Activated CD4-positive, alpha-beta memory T cell treated with anti-CD3 and anti-CD28 coated beads for 36 hours (primary cell): ENCODE measurements at places on chromosomes 6 and 20.

GRCh38 chr6:14276667-14277404, 159.3 kb downstream of the CD83 start:
- peaks cover 39% of the 10 kb centered on the region for H3K4me1 ChIP-seq
- no peaks in the 10 kb centered on the region for H3K36me3 ChIP-seq
- no peak overlapping the region for H3K4me3 ChIP-seq
- H3K27ac ChIP-seq, result peak overlapping the region; percentile 85

DNA sequence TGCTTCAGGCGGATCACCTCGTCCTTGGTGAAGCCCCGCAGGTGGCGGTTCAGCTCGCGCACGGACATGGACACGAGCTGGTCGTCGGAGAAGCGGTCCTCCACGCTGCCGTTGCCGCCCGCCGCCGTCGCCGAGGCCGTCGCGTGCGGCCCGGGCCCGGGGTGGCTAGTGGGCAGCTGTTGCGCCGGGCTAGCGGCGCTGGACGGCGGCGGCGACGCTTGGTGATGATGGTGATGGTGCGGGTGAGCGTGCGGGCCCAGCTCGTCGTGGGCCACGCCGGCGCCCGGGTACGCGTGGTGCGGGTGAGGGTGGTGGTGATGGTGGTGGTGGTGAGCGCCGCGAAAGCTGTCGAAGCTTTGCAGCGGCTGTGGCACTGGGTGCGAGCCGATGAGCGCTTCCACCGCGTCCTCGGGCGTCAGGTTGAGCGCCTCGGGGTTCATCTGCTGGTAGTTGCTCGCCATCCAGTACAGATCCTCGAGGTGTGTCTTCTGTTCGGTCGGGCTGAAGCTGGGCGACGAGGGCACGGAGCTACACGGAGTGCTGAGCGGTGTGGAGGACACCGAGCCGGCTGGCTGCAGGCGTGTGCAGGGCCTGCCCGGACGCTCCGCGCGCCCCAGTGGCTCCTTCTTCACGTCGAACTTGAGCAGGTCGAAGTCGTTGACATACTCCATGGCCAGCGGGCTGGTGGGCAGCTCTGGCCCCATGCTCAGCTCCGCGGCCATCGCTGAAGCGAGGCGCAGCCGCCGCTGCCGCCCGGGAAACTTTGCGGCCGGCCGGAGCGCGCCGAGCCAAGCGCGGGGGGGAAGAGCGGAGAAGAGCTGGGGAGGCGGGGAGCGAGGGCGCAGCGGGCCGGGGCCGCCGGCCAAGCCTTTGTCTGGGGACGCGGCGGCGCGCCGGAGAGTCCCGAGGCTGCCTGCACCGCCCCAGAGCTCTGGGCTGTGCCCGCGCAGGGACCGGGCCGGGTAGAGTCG, 622 bp downstream of the MAFB start:
- DNase-seq, result no peak
- H3K27me3 ChIP-seq, result peaks cover 80% of the 10 kb centered on the region
- peaks cover 13% of the 10 kb centered on the region for H3K4me1 ChIP-seq
- no peak overlapping the region for H3K27ac ChIP-seq

- H3K4me3 ChIP-seq, result no peak overlapping the region
- DNase-seq, result no peak
- no peaks in the 10 kb centered on the region for H3K27me3 ChIP-seq
- H3K36me3 ChIP-seq, result peaks cover 36% of the 10 kb centered on the region
- H3K4me1 ChIP-seq, result peaks cover 50% of the 10 kb centered on the region
Measured at GRCh38 chr6:516213-516612, 124.7 kb downstream of the IRF4 start.

GRCh38 chr6:116136933-116137340, 11.0 kb upstream of the COL10A1 start:
- H3K4me1 ChIP-seq, result peaks cover 11% of the 10 kb centered on the region
- DNase-seq, result peak; percentile 48
- H3K27ac ChIP-seq, result no peak overlapping the region
- no peaks in the 10 kb centered on the region for H3K27me3 ChIP-seq
- no peak overlapping the region for H3K4me3 ChIP-seq
- H3K36me3 ChIP-seq, result peaks cover 10% of the 10 kb centered on the region

DNA sequence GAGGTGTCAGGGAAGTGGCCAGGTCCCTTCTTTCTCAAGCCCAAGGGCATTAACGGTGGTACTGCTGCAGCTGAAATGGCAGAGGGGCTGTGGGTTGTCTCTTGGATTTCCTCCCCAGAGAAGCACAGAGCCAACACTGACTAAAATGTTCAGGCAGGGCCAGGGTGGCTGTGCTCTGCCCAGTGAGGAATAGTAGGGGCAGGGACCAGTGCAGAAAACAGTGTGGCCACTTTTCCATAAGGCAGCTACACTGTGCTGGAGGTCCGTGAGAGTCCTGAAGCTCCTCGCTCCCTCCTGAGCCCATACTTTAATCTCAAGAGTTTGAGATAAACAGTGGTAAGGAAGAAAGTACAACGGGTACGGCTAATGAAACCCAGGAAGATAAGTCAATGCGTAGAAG, 4.5 kb downstream of the LPA start:
- no peak overlapping the region for H3K27ac ChIP-seq
- H3K36me3 ChIP-seq, result no peaks in the 10 kb centered on the region
- no peak for DNase-seq
- peaks cover 6% of the 10 kb centered on the region for H3K27me3 ChIP-seq
- H3K4me1 ChIP-seq, result no peaks in the 10 kb centered on the region

- H3K27ac ChIP-seq, result no peak overlapping the region
- peaks cover 39% of the 10 kb centered on the region for H3K27me3 ChIP-seq
- H3K4me1 ChIP-seq, result no peaks in the 10 kb centered on the region
- H3K36me3 ChIP-seq, result no peaks in the 10 kb centered on the region
Measured at GRCh38 chr20:46040902-46041535, 12.0 kb downstream of the SLC12A5 start.

DNA sequence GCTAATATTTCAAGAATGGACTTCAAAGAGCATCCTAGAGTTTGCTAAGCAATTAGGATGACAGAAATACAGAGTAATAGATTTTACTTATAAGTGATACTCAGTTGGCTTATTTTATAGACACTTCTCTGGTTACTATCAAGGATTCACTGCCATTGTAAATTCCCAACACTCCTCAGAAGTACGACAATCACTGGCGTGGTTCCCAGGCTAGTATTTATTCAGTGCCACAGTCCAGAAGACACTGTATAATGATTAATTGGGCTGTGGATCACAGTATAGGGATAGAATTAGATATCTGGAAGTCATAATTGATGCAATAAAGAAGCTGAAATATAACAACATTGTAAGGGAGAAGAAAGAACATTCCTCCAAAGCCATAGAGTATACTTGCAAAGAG, 15.7 kb downstream of the MANEA start:
- H3K4me3 ChIP-seq, result no peak overlapping the region
- DNase-seq, result no peak
- H3K36me3 ChIP-seq, result peaks cover 21% of the 10 kb centered on the region
- H3K27me3 ChIP-seq, result no peaks in the 10 kb centered on the region
- H3K27ac ChIP-seq, result no peak overlapping the region
- H3K4me1 ChIP-seq, result peaks cover 17% of the 10 kb centered on the region

DNA sequence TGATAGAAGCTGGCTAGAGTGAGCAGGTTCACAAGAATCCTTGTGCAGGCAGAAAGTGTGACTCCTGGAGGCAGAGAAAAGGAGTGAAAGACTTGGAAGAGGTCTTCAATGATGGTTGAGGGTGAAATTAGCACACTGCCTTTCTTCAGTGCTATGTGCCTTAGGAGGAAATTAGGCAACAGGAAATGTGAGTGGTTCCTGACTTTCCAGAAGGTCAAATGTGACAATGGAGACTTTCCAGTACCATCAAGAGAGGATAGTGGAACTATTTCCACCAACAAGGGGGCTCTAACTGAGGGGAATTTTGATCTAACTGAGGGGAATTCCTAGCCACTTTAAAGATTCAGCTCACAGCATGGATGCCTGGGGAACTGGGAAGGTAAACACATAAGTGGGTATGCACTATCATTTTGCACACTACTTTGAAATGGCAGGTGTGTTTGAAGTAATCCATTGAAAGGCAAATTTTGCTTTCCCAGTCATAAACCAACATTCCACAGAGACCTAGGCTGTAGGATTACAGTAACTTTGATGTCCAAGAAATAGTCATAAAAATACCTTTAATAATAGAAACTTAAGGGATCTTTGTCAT, 90.0 kb downstream of the PERP start:
- H3K4me1 ChIP-seq, result no peaks in the 10 kb centered on the region
- H3K27me3 ChIP-seq, result no peaks in the 10 kb centered on the region
- no peaks in the 10 kb centered on the region for H3K36me3 ChIP-seq
- no peak for DNase-seq
- H3K27ac ChIP-seq, result no peak overlapping the region

DNA sequence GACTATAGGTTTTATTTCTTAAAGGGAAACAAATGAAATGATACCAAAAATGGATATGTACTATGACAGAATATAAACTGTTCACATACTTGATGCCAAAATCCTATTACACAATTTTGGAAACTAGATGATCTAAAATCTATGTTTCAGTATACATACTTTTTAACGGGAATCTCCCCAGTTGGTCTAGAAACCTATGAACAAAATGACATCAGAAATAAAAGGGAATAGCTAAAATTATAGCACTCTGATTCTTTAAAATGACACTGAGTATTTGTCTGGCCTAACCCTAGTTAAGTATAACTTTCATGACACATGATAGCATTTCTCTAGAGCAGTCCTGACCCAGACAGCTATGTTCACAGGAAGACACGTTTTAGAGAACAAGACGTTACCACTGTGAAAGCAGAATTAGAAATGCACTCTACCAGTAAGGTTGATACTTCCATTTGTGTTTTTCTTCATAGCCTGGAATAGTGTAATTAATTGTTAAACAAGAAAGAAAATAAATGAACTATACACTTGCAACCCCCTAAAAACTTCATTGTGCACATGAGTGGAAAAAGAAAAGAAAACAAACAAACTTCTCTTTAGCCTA, 3.3 kb downstream of the OSER1 start:
- H3K27me3 ChIP-seq, result peaks cover 1% of the 10 kb centered on the region
- H3K36me3 ChIP-seq, result peaks cover 20% of the 10 kb centered on the region
- H3K4me1 ChIP-seq, result peaks cover 64% of the 10 kb centered on the region
- peak overlapping the region; percentile 11 for H3K27ac ChIP-seq

DNA sequence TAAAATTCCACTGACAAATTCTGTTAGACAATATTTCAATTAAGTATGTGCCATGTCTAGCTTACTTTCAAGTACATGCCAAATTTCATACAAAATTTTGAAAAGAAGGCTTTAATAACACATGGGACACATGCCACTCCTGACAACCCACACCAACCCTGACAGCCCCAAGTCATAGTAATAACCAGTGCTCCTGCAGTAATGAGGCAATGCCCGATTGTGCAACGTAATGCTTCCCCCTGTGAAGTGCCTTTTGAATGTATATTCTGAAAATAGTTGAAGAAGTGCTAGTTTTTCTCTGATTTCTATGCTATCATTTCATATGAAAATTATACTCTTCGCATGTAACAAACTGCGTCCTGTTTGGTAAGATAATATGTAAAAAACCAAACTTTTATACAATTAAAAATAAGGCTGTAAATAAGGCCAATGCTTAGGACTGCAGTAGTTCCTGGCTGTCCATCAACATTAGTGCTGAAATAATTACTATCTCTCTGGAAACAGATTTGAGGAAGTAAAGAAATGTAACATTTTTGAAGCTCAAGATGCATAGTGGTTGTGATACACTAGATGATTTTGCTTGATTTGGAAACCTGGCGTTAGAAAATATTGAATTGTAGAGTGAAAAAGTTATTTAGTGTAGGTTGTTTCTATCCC, 125.8 kb upstream of the BCLAF1 start:
- no peak for DNase-seq
- no peak overlapping the region for H3K4me3 ChIP-seq
- no peaks in the 10 kb centered on the region for H3K36me3 ChIP-seq
- no peaks in the 10 kb centered on the region for H3K27me3 ChIP-seq
- no peak overlapping the region for H3K27ac ChIP-seq

DNA sequence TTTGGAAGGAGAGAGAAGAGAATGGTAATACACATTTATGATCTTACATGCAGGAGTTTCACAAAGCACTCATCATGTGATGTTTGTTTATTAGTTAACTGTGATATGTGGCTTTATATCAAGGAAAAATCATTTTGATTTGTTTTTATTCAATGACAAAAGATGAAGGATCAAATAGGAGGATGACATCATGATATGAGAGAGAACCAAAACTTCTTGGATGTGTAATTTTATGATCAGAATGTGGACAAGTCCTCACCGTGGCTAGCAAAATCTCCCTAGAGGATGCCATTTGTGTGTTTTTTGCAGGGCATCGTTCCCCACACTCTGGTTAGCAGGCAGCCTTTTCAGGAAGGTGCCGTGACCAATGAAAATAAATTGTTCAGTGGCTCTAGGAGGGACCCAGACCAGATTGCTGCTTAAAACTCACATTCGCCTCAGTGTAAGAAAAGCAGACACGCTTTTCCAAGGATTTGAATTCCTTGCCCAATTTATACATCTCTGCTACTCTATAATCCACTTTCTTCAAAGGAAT, 552.7 kb downstream of the NKAIN2 start:
- no peaks in the 10 kb centered on the region for H3K36me3 ChIP-seq
- H3K4me3 ChIP-seq, result no peak overlapping the region
- DNase-seq, result no peak
- H3K27me3 ChIP-seq, result no peaks in the 10 kb centered on the region
- H3K27ac ChIP-seq, result no peak overlapping the region

DNA sequence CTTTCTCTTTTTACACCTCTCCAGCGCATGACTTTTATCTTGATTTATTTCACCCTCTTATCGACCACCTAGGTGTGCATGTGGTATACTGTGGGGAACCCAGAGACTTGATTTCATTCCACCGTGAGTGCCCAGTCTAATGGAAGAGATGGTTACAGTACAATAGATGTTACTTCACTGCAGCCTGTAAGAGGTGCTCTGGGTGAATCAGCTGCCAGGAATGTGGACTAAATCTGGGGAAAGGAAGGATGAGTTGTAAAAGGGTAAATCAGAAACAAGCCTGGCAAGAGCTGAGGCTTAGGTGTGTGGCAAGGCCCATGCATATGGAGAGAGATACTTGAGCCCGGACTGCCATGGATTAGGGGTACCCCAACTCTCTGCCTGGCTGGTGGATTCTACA, 7.4 kb downstream of the STK35 start:
- peaks cover 33% of the 10 kb centered on the region for H3K36me3 ChIP-seq
- H3K27ac ChIP-seq, result no peak overlapping the region
- H3K27me3 ChIP-seq, result no peaks in the 10 kb centered on the region
- H3K4me1 ChIP-seq, result peaks cover 86% of the 10 kb centered on the region
- no peak for DNase-seq

GRCh38 chr20:59422872-59423544, 122.6 kb downstream of the EDN3 start:
- no peaks in the 10 kb centered on the region for H3K36me3 ChIP-seq
- no peak overlapping the region for H3K27ac ChIP-seq
- DNase-seq, result no peak
- no peaks in the 10 kb centered on the region for H3K27me3 ChIP-seq
- no peaks in the 10 kb centered on the region for H3K4me1 ChIP-seq
